ENCODE measurements at places on chromosomes 2 and 18. TPM values are rescaled to one million over a fixed set of nuclear protein-coding genes. Genes with fewer than 3 reads are reported as not detected.

Gene SRD5A2
- total RNA-seq: not detected

Gene SIX3
- total RNA-seq: 1.4 TPM

Gene PCARE
- total RNA-seq: not detected

Gene RAB1A
- 165 TPM for total RNA-seq

Gene HOXD9
- total RNA-seq: not detected

Gene ARHGAP28
- not detected for total RNA-seq

Gene SPATS2L
- total RNA-seq: 189 TPM

Gene ANO7
- 6.5 TPM for total RNA-seq

Data from PC-9 (cell line).